ENCODE measurements at places on chromosomes 5 and 9.

DNA sequence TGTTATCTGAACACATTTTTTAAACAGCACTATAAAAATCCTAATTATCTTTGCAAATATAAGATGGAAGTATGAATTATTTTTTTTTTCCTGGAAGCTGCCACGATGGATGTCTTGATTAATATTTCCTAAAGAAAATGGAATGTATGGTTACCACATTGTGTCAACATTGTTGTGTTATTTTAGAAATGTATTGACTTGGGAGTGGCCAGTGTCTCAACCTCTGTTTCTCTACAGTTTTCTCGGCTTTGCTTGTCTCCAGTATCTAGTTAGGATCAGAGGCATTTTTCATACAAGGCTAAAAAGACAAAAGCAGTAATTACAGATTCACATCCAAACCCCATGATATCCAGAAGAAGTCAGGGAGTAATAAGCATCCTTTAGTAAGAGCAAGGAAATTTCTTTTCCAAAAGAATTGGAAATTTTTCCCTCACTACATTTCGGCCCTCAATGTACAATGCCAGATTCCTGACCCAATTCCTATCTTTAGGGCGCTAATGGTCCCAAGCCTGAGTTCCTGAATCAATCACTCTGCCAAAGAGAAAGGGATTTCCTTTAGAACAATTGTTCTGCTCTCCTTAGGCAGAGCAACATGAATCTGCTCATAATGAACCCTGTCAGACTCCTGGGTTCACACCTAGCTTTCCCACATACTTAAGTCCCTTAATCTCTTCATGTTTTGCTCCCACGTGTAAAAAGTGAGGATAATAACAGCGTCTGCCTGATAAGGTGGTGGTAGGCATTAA is 111.7 kb downstream of the EDIL3 start:
- no peak for DNase-seq

- peak; percentile 86 for DNase-seq
These were observed 570 bp downstream of the CREBRF start for GRCh38 chr5:173056783-173057061.

DNA sequence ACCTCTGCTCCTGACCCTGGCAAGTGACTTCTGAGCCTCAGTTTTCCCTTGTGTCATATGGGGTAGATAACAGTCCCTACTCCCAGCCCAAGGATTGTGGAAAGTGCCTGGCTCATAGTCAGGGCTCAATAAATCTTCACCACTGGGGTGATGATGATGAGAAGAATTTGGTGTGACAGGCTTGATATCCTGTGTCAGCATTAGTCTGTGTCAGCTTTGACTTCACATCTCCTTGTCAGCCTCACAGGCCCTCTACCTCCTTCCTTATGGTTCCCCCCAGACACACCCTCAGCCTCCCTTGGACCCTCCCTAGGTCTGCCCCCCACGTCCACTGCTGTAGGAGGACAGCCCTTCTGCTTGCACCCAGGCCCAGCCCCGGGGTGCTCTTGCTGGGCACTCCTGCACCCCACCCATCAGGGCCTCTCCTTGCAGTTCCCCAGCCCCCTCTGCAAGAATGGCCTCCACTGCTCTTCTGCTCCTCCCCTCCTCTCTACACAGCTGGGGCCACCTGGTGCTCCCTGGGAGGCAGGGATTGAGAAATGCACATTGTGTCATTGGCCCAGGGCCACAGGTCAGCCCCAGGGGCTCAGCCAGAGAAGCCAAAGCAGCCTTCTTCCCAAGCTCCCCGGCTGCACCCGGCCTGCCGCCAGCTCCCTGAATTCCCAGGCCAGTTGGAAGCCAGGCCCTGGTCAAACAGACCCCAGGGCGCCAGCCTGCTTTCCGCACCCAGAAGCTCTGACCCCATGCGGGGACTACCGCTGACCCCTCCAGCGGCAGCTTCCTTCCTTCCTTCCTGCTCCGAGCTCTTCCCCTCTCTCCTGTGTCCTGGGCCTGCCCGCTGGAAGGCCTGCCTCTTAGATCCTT is 7.7 kb downstream of the FGFR4 start:
- no peak for DNase-seq

- DNase-seq = no peak
These were observed 130.1 kb downstream of the ARSB start for GRCh38 chr5:78855026-78855425.

DNA sequence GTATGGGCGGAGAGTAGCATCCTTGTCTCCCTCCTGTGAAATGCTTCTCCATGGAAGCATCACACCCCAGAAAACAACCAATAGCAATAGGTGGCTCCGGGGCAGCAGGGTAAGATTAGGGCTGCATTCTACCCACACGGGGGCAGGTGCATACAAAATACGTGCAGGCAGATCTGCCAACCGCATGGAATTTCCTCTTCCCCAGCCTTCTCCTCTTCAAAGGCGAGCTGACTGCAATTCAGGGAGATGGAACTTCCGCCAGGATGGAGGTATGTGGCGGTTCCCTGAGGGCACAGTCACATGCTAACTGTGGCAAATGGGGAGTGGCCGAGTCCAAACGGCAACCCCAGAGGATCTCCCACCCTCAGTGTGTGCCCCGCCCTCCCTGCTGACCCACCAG is 81.5 kb downstream of the LMNB1 start:
- no peak for DNase-seq

GRCh38 chr9:136672431-136673087 is 9.8 kb downstream of the EGFL7 start:
- no peak for DNase-seq

DNA sequence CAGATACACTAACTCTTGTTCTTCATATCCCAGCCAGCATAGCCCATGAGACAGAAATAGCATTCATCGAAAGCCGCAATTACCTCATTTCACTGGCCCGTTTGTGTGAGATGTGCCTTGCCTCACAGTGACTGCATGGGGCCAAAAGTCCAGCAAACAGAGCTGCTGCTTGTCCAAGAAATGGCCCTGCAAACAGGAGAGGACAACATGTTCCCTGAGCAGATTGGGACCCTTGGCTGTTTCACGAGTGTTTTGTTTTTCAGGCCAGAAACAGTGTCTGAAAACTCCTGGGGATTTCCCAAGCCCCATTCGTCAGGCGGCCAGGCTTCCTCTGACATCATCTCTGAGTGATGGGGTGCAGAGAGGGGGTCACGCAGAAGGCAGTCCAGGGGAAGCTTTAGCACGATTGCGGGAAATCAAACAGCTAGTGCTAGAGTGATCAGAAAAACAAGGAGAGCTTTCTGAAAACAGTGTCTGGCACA is 503.6 kb upstream of the PAPPA start:
- DNase-seq = no peak

DNA sequence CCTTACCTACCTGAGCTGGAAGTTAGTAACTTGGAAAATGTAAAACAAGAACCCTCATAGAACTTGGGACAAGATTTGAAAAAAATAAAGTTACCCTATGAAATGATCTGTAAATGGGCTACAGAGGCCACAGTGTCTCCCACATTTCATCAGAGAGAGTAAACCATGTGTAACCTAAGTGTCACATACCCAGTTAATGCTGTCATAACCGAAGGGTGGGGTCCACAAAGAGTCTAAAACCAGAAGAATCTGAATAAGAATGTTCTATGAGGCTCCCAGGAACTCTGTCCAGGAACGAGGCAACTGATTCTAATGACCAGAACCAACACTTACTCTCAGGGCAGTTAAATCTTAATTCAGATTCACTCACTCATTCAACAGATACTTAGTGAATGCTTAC is 1.0 kb upstream of the FAM13B start:
- no peak for DNase-seq

- no peak for DNase-seq
These were observed 51.2 kb upstream of the ADRA1B start for GRCh38 chr5:159864885-159865691.

- DNase-seq = peak; percentile 23
These were observed 36.1 kb upstream of the OSMR start for GRCh38 chr5:38809388-38810359.

GRCh38 chr9:95784318-95784717 is 91.2 kb upstream of the ERCC6L2 start:
- DNase-seq = no peak

GRCh38 chr9:114499528-114499927 is 5.7 kb downstream of the WHRN start:
- DNase-seq = no peak

DNA sequence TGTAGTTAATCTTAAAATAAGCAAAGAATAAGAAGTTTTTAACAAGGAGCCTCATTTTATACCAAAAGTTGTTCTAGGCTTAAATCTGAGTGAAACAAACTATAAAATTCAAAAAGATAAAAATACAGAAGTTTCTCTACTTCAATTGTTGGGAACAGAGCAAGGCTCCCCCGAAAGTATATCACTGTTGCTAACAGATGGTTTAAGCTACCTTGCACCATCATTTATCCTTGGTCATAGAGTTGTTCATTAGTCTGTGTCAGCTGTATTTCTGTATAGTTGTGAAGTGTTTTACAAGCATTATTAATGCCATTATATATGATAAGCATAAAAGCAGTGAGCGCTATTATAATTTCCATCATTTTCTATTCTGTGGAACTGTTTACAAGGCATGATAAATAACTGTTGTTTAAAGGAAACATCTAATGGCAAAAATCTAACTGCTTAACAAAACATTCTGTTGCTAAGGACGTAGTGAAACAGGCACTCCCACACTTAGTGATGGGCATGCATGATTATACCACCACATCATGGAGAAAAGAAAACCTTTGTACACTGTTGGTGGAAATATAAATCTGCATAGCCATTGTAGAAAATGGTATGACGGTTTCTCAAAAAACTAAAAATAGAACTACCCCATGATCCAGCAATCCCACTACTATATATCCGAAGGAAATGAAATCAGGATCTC is 23.3 kb upstream of the ACO1 start:
- DNase-seq = no peak

DNA sequence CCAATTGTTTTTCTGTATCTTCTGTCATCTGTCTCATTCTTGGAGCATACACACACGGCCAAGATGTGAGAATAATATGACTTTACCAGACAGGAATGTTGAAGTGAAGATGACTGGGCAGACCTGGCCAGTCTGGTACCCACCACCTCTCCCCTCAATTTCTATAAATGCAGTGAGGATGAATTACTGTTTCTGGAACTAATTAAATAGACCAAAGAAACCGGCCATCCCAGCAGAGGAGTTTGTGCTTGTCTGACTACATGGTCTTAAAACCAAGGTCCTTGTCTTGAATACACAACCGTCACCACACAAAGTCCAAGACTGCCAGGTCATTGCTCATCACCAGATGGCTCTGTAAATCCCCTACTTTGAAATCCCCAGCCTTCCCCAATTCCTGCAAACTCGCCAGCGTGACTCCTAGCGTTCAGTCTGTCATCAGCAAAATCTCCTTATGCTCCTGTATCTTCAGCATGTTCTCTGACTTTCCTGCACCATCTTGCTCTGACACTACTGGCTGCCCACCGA is 147.2 kb downstream of the PDE4D start:
- DNase-seq = no peak

GRCh38 chr9:131404987-131405386 is 11.1 kb downstream of the PRRC2B start:
- DNase-seq = no peak

- DNase-seq = no peak
These were observed 80.0 kb upstream of the TRIO start for GRCh38 chr5:14063138-14063537.

DNA sequence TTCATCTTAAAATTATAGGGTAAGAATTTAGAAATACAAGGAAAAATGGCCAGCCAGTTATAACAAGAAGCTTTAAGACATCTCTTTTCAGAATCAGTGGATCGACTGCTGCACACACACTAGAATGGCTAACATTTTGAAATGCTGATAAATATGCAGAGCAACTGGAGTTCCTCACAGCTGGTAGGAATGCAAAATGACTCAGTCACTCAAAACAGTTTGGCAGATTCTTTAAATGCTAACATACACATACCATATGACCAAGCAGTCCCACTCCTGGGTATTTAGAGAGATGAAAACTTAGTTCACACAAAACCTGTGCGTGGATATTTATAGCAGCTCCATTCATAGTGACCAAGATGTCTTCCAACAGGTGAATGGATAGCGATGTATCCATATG is 23.2 kb upstream of the PSAT1 start:
- DNase-seq = no peak

- no peak for DNase-seq
These were observed 45.2 kb downstream of the YIPF5 start for GRCh38 chr5:144125163-144125726.

- DNase-seq = no peak
These were observed 1495.7 kb upstream of the WWC1 start for GRCh38 chr5:166795756-166796155.

GRCh38 chr5:133742431-133742988 is 130.2 kb upstream of the FSTL4 start:
- no peak for DNase-seq

DNA sequence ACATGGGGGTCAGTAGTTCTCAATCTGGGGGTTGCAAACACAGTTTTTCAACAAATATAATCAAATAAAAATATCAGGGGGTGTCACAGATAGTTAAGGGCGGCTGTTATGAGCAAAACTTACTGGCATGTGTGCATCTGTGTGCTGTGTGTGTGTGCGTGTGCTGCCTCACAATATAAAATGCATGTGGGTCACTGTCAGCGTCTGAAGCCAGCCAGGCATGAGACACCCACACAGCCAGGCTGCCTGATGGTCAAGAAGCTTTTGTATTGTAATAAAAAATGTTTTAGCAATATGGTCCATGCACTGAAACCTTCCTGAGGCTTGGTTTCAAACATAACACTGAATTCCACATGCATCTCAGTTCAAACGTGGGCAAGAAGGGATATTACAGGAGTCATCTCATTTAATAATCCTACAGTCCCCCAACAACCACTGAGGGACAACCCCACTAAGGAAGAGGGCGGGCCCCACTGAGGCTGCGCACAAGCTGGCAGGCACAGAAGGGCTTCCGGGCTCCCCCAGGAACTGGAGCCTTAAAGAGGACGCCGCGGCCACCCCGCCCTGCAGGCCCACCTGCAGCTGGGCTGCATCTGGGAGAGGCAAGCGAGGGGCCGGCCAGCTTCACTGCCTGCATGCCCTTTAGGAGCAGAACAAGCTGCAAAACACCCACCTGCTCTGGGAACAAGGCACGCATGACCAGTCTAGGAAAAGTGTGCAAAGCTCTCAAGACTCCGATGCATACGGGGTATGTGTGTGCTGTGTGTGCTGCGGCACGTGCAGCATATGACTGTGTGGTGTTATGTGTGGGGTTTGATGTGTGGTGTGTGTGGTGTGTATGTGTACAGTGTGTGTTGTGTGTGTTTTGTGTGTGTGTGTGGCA is 14.1 kb downstream of the SEMA4D start:
- no peak for DNase-seq

GRCh38 chr5:170522211-170523141 is 18.7 kb downstream of the KCNIP1 start:
- no peak for DNase-seq

- no peak for DNase-seq
These were observed 189.6 kb downstream of the COX7C start for GRCh38 chr5:86807046-86808031.

Data from NK-92 treated with Interleukin-12 subunit alpha and Interleukin-12 subunit beta, amount 100 ng/mL, for 24 hours (cell line).